ENCODE measurements at places on chromosomes 6 and 20.

DNA sequence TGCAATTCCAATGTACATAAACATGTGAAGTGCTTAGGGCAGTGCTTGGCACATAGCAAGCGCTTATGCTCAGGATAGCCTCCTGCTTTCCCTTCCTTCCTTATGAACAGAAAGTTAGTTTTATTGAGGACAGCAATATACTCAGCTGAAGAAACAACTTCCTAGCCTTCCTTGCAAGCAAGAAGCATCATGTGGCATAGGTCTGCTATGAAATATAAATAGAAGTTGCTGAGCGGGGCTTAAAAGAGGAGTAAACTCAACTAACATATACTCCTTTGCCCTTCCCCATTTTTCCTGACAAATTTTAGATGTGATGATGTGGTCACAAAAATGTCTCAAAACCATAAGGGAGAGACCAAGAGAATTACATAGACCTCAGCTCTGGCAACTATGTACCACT is 98.9 kb downstream of the KIF16B start:
- no peak for DNase-seq

- DNase-seq, result no peak
These were observed 4.5 kb upstream of the PXMP4 start for GRCh38 chr20:33724439-33725094.

GRCh38 chr6:114421199-114421598 is 78.4 kb upstream of the HS3ST5 start:
- DNase-seq, result no peak

DNA sequence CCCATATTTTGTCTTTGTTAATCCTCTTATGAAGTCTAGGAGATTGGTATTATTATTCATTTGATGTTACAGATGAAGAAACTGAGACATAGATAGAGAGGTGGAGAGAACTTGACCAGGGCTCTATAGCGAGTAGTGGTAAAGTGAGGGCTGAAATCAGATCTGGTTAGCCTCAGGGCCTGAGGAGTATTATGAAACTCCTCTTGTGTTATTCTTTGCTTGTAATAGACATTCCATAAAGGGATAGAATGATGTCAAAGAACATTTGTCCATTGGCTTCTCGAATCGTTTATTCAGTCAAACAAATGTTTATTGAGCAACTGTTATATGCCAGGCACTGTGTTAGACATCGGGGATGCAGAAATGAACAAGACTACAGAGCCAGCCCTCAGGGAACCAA is at the start of gene IL22RA2:
Gene IL22RA2 (minus strand): TSS at position 144 of the 400 bp plus-strand sequence. CDS start 11,895 bp downstream, outside the sequence.
- no peak for DNase-seq

DNA sequence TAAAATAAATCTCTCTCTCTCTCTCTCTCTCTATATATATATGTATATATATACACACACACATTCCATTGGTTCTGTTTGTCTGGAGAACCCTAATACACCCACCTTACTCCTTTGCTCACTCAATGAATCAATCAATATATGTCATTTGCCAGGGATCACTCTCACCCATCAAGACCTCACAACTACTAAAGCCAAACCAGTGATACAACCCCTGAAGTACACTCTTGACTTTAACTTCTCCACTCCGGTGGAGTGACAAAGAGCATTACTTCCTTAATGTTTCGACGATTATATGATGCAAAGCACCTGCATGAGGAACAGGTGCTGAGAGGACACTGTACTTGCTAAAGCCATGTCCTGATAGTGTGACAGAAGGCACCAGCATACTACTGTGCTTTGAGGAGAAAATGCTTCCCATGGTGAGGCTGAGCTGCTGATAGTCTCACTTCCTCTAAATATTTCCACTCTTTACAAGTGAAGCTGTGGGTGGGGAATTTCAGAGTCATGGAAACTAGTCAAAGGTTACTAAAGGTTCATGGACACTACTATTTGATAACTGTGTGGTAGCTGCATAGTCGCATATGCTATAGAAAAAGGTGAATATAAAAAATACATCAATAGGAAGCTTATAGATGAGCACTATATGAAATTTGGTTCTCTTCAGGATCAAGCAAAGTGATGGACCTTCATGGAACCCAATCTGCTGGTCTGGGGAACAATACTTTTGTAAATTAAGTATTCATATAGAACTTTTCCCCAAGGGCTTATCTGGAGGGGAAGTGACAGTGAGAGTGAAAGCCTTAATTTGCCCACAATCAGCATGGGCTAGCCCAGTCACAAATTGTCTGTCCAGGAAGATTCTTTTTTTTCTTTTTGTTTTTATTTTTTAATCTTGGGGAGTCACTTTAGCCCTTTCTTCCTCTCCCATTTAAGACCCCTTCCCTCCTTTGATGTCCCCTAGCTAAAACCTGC is 141.9 kb upstream of the NEDD9 start:
- no peak for DNase-seq

DNA sequence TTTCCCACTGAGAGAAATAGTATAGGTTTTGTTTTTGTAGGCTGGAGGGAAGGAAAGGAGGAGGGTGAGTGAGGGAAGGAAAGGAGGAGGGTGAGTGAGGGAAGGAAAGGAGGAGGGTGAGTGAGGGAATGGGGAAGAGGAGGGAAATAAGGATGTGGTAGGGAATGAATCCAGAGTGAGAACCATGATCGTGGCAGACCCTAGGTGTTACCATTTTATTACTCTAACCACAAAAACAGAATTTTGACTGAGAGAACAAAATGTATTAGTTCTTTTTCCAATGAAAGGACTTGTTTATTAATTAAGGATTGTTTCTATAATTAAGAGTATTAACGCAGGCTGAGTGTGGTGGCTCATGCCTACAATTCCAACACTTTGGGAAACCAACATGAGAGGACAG is 16.4 kb downstream of the SSR1 start:
- DNase-seq, result no peak

GRCh38 chr6:122947355-122947754 is 48.7 kb upstream of the CLVS2 start:
- DNase-seq, result no peak

DNA sequence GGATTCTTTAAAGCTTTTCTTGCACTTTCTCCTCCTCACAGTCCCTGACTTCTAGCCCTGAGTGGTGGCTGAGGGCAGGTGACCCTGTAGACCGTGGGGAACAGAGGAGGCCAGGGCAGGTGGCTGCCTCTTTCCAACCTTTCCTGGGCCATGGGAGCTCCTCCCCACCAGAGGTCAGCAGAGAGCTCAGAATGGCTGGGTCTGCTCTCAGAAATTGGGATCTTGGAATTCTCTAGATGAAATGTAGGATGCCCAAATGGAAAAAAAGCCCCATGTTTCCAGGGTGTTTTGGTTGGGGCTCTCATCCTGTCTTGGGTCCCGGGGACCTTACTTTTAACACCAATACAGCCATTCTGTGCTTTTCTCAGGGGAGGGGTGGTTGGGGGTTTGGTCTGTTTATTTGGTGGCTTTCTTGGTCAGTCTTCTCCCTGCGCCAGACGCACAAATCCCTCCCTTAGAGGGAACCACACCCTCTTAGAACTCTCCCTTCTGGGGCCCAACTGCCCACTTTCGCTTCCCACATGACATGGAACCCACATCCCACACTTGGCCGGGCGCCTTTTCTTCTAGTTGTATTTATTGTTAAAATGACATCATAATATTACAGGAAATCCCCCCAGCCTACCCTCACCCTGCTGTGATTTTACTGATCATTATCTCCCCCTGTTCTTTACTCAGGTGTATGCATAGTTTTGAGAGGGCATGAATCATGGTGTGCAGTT is 17.9 kb downstream of the GNAS start:
- peak; percentile 71 for DNase-seq

DNA sequence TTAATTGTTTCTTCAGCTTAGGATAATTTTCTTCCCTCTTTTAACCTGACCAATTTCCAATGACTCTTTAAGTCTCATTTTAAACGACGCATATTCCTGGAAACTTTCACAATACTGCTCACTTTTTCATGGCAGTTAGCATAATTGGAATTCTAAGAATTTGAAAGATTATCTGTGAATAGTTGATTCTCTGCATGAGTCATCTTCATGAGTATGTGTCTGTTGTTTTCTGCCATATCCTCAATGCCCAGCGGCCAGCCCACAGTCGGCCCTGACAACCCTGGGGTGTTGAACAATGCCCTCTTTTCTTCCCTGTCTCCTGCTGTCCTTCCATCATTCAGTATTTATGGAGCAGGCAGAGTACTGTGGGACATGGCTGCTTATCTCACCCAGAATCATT is 554.2 kb downstream of the CDH26 start:
- no peak for DNase-seq

GRCh38 chr20:40329321-40329720 is 359.7 kb downstream of the MAFB start:
- no peak for DNase-seq

DNA sequence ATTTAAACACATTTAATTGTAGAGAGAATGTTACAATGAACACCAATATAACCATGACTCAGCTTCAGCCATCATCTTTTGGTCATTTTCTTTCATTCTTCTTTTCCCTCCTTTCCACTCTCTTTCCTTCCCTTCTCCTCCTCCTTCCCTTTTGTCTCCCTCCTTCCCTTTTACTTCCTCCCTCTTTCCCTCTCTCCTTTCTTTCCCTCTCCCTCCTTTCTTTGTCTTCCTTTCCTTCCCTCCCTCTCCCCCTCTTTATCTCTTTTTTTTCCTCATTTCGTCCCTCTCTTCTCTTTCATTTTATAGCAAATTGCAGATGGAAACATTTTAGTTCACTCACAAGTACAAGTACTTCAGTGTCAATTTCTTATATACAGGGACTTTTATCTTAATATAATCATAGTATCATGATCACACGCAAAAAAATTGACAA is 1.8 kb downstream of the ZKSCAN3 start:
- DNase-seq, result no peak

DNA sequence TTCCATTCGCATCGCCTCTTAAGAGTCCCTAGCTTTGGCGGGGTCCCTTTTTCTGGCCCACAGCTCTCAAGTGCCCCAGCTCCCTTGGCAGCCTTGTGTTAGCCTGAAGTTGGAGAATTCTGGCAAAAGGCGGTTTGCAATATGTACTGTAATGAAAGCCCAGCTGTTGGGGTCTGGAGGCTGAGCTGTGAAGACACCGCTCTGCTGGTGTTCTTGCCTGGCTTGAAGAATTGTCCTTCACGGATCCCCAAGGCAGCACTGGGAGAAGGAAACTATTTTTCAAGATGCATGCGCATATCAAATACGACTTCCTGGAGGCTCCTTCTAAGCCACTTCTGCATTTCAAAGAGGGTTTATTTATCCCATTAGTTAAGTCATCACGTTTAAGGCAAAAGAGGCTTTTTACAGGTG is 21.4 kb upstream of the CITED2 start:
- no peak for DNase-seq

- no peak for DNase-seq
These were observed 49.3 kb downstream of the LYRM4 start for GRCh38 chr6:5211492-5211891.

DNA sequence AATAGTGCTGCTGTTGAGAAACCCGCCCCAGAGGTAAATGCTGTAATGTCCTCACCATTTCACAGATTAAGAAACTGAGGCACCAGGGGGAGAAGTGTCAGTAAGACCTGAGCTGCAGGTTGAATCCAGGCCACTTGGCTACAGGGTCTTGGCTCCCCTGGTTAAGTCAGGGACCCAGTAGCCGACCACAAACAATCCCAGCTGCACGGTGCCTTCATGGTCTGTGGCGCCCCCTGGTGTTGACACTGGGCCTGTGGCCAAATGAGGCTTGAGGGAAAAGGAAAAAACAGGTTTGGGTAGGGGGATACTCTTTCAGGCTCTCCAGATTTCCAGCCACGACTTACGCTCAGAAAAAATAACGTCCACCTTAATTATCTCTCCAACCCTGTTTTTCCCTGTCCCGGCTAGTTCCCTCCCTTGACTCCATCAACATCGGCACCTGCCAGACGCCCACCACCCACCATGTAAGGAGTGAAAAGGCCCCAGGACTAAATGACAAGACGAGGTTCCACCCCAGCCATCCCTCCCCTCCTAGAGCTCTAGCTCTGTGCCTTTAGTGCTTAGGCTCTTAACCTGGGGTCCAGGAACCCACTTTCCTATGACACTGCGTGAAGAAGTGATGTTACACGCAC is 47.7 kb upstream of the POLR1H start:
- peak; percentile 36 for DNase-seq

GRCh38 chr6:89145091-89145955 is 532 bp upstream of the PM20D2 start:
- DNase-seq, result no peak

DNA sequence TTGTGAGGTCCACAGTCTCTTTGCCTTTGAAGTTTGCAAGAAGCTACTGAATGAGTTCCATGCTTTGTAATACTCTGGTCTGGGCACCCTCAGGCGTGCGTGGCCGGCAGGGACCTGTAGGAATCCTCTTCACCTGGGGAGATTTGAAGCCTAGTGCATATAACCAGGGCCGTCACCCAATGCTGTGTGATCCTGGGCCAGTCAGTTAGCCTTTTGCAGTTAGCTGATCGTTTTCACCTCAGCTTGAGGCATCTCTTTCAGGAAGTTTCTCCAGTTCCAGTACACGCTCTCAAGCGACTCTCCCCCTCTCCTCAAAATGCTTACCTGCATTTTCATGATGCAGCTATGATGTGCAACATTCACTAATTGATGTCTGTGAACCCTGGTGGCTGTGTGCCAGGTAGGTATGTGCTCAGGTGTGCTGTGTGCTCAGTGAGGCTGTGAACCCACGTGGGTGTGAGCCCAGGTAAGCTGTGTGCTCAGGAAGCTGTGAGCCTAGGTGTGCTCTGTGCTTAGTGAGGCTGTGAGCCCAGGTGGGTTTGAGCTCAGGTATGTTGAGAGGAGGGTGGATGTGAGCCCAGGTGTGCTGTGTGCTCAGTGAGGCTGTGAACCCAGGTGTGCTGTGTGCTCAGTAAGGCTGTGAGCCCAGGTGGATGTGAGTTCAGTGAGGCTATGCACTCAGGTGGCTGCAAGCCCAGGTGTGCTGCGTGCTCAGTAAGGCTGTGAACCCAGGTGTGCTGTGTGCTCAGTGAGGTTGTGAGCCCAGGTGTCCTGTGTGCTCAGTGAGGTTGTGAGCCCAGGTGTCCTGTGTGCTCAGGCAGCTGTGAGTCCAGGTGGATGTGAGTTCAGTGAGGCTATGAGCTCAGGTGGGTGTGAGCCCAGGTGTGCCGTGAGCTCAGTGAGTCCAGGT is 120.4 kb downstream of the PHACTR3 start:
- no peak for DNase-seq

GRCh38 chr20:25296094-25297093 is 48.5 kb downstream of the PYGB start:
- DNase-seq, result no peak

DNA sequence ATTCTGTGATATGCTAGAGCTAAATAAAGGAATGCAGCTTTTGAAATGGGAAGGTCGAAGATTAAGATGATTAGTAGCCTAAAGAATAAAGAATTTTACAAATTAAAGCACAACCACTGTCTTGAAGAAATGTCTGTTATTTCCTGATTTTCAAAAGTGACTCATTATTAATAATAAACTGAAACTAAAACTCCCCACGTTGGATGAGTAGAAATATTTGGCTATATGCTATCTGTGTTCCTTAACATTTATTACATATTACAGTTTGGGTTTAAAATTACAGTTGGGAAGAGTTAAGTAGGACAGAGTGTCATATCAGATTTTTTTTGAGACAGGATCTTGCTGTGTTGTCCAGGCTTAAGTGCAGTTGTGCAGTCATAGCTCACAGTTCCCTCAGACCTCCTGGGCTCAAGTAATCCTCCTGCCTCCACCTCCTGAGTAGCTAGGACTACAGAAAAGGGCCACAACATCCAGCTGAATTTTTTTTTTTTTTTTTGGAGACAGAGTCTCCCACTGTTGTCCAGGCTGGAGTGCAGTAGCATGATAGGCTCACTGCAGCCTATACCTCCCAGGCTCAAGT is 47.1 kb downstream of the AKIRIN2 start:
- no peak for DNase-seq

- no peak for DNase-seq
These were observed 357.1 kb downstream of the MAFB start for GRCh38 chr20:40331807-40332560.

Measured in progenitor cell of endocrine pancreas (in vitro differentiated cells).